ENCODE measurements at places on chromosomes 12 and 14.

- DNase-seq = no peak
Measured at GRCh38 chr12:132571598-132571997, 38.8 kb downstream of the LRCOL1 start.

- DNase-seq = no peak
Measured at GRCh38 chr14:49641697-49642129, 6.7 kb upstream of the DNAAF2 start.

DNA sequence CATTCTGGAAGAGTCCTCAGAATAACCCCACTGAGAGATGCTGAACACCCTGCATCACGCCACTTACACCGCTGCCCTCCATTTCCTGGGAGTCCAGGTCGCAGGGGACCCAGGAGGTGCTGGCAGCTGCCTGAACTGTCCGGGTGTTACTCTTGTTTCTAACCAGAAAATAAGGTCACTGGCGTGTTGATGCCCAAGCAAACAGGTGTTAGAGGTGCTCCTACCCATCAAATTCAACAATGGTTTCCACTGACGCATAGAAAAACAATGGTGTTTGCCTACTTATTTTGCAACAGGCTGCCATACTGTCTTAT is 23.8 kb downstream of the PITPNM2 start:
- no peak for DNase-seq

DNA sequence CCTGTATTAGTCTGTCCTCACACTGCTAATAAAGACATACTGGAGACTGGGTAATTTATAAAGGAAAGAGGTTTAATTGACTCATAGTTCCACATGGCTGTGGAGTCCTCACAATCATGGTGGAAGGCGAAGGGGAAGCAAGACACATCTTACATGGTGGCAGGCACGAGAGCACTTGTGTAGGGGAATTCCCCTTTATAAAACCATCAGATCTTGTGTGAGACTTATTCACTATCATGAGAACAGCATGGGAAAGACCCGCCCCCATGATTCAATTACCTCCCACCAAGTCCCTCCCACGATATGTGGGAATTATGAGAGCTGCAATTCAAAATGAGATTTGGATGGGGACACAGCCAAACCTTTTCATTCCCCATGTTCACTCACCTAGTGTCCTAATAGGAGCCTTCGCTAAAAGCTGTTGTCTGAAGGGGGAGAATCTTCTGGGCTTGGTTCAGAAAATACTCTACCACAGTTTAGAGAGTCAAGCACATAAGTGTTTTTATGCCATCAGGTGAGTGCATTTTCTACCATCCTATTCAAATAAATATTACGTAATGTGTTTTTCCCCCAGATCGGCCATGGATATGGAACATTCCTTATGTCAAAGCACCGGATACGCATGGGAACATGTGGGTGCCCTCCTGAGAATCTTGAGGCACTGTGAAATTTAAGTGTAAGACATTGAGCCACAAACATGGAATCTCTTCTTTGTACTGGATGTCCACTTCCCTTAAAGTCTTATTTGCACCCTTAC is 19.1 kb upstream of the KCNK13 start:
- no peak for DNase-seq

DNA sequence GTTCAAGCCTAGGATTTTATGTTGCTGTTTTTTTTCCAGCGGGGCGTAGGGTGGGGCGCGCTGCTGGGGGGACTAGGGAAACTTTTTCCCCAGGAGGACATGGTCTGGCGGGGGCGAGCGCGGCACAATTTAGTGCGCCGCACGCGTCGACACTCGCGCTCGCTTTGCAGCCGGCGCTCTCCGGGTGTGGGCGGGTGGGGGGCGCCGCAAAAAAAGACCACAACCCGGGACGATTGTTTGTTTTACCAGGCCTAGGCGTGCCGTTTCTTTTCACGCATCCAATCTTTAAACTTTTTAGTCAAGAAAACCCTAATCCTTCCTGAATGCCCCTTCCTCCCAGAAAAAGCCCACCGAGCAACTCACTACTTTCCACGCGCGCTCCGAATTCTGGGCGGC is 865 bp upstream of the ZFP36L1 start:
- no peak for DNase-seq

- DNase-seq = no peak
Measured at GRCh38 chr14:98607341-98607910, 664.6 kb downstream of the BCL11B start.

GRCh38 chr12:132000286-132000872 is 50.6 kb downstream of the EP400 start:
- DNase-seq = no peak

DNA sequence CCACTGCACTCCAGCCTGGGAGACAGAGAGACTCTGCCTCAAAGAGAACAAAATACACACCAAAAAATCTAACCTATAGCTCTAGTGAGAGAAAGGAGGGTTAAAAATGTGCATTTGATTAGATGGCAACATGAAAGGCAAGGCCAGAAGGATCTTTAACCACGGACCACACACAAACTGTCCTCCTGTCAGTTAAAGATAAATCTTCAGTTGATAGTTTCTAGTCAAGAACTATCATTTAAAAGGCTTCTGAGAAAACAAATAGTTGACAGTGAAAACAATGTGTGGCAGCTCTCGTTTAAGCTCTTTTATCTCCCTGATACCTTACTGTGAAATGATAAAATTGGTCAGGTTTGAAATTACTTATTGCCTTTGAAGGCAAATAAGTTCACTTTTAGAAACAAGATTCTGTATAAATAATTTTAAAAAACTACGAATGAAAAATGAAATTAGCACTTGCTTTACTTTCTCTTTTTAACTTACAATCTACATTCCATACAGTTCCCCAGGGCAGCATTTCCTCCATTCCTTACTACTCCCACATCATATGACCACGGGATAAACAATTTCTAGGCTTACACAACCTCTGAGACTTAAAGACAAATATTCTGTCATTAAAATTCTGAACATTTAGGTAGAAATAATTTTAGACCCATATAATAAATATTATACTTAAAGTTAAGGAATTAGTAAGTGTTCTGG is 71.4 kb upstream of the GNPNAT1 start:
- DNase-seq = no peak

- no peak for DNase-seq
Measured at GRCh38 chr12:19034937-19035336, 94.6 kb upstream of the PLEKHA5 start.

DNA sequence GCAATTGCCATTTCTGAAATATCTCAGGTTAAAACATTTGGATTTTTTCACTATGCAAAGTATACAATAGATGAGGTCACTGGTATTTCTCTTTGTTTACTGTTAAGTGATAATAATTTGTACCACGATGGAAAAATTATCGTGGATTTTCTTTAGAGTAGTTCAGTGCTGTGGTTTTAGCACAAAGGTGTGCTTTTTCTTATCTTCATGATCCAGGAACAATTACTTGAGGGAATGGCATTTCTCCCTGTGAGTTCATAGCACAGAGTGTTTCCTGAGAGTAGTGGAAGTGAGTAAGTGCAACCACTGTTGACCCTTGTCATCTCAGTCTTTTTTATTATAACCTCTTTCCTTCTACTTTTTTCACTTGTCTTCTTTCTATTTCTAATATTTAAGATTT is 86.8 kb downstream of the FGD4 start:
- DNase-seq = no peak

GRCh38 chr12:3364226-3364625 is 126.8 kb upstream of the PRMT8 start:
- DNase-seq = no peak

DNA sequence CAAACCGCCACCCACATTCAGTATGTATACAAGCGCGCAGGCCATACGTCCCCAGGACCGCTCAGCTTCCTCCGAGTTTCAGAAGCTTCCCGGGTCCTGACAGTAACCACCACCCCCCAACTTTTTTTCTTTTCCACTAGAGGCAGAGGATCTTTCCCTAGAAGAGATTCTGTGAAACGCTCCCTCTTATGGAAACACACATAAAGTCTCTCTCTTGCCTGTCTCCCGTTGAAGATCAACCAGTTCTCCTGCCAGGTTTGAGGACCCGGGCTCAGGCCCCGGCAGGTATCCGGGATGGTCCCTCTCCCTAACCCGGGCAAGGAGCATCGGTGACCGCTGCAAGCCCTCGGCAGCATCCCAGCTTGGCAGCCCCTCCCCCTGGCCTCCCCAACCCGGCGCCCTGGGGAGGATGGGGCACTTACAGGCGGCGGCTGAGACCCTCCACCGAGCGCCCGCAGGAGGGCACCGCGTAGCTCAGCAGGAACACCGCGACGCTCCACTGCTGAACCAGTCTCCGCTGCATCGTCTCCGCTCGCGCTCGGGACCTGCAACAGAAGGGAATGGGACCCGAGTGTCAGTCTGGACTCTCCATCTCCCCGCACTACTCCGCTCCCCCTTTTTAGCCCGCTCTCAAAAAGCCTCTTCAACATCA is 3.4 kb downstream of the PTHLH start:
- no peak for DNase-seq

DNA sequence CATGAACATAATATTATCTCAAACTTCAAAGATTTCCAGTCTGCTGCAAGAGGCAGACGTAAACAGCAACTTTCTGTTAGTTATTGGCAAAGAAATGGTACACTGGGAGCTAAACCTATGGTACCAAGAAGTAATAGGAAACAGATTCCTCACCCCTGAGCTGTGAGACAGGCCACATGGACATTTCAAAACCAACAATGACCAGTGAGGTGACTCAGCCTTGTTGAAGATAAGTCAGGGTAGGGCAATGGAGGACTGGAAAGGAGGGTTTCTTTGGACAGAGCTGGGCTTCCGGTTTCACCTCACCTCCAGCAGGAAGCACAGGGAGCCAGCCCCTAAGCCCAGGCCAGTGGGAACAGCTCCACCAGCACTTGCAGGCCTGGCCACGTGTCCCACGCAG is 1320.5 kb downstream of the AACS start:
- no peak for DNase-seq

DNA sequence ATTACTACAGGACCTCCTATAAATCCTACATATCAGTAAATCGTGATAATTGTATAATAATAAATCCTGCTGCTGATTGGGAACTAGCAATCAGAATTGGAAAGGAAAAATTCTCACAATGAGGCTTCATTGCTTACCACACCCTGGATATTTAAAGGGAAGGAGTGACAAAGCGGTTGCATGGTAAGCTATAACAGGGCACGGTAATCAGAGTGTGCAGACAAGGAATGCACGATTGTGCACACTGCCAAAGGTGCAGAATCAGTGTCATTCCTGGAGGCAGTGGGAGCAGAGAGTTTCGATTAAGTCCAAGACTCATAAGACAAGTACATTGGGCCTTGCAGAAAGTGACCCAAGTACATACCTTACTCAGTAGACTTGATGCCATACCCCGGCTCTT is 277.5 kb upstream of the NPAS3 start:
- DNase-seq = no peak

GRCh38 chr12:1939801-1940607 is 21.6 kb upstream of the CACNA2D4 start:
- peak; percentile 85 for DNase-seq

GRCh38 chr12:52191841-52192791 is at the start of gene KRT80:
Gene KRT80, minus strand, starts transcription at chr12:52192014. Its CDS starts 112 bp downstream, at chr12:52191902.
- DNase-seq = no peak

DNA sequence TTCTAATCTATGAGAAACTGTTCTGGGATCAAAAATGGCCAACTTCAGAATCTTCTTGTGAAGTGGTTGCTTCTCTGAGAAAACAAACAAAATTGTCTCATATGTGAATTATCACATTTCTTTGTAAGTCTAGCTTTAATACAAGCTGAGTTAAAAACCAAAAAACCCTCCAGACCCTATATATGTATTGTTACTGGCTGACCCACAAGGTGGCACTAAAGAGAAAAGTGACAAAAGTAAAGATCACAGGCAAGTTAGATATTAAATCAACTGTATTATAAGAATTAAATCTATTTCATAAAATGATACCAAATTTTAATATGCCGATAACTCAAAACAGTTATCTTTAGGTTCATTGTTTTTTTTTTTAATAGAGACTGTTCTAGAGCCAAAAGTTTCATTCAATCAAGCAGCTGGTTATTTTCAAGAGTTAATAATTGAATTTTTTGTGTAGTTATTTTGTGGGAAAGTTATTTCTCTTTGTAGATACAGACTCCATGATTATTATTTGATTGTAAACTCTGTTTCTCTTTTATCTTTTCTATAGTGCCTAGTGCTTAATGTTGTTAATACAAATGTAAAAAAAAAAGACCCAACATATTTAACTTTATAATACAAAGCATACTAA is 7.5 kb upstream of the TRHDE start:
- no peak for DNase-seq

GRCh38 chr14:76502638-76503037 is 126.7 kb downstream of the ESRRB start:
- DNase-seq = no peak

DNA sequence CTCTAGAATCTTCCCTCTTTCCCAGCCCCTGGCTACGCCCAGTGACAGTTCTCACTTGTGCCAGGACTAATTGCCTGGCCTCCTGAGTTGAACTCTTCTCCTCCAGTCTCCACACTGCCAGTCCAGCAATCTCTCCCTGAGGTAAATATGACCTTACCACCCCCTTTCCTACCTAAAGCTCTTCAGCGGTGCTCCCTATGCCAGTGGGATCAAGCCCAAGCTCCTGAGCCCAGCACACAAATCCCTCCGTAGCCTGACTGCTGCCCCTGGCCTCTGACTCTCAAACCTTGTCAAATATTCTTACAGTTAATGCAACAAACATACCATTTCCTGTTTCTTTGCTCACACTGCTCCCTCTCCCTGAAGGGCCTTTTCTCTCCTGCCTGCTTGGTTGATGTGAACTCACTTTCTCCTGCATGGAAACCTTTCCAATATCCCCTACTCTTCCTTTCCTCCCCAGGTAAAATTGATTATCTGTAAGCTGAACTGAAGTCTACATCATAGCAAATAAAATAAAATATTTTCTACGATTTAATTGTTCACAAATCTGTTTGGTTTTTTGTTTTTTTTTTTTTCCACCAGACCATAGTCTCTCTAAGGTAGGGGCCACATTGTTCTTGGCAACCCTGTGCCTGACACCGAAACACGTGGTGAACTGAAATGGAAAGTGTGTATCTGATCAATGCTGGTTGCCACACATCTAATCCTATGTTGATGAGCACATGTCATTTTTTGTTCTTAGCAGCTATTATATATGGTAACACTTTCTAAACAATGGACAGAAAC is 147.5 kb downstream of the SLC38A6 start:
- DNase-seq = no peak

GRCh38 chr12:27644158-27644845 is 51.9 kb upstream of the REP15 start:
- DNase-seq = no peak

GRCh38 chr12:123519141-123520001 is 14.1 kb downstream of the RILPL1 start:
- DNase-seq = no peak

Measured in stimulated activated naive CD4-positive, alpha-beta T cell (primary cell).